ENCODE measurements at places on chromosomes 7 and 10. TPM values are rescaled to one million over a fixed set of nuclear protein-coding genes. Genes with fewer than 3 reads are reported as not detected.

GRCh38 chr10:3533296-3533695 lies 251.7 kb downstream of the KLF6 start:
- DNase-seq, result no peak

- no peak for DNase-seq
Measured at GRCh38 chr7:152571068-152571467, 104.9 kb downstream of the XRCC2 start.

- peak; percentile 61 for DNase-seq
Measured at GRCh38 chr7:100407285-100408180, 21.0 kb downstream of the ZCWPW1 start.

DNA sequence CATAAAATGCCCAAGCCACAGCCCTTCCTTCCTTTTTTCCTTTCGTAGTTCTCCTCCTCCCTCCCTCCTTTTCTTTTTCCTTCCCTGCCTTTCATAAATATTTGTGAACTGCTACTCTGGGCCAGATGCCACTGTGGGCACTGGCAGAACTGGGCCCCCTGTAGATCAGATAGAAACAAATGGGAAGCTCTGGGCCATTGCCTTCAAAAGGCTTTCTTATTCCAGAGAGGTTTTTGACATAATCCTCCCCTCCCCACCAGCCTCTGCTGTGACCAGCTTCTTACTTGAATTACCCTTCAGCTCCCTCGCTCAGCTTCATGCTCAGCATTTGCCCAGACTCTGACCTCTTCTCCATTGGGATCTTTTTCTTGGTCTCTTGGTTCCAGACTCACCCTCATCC lies 886.8 kb downstream of the LRMDA start:
- DNase-seq, result no peak

DNA sequence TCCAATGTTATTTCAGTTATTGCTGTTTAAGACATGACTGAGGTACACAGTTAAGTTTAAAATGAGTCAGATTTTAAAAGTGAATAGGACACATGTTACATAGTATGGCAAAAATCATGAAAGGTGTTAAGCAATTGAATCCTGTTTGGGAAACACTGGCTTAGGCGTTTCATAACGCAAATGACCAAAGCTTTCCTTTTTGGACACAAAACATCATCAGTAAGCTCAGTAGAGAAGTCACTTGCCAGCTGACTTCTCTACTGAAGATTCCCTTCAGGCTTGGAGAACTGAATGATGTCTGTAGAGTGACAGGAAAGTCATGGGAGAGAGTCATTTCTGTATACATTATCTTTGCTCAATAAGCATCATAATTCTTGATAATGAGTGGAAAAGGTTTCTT lies 64.4 kb upstream of the RSBN1L start:
- no peak for DNase-seq

- DNase-seq, result no peak
Measured at GRCh38 chr7:10211861-10212260, 761.8 kb upstream of the PHF14 start.

DNA sequence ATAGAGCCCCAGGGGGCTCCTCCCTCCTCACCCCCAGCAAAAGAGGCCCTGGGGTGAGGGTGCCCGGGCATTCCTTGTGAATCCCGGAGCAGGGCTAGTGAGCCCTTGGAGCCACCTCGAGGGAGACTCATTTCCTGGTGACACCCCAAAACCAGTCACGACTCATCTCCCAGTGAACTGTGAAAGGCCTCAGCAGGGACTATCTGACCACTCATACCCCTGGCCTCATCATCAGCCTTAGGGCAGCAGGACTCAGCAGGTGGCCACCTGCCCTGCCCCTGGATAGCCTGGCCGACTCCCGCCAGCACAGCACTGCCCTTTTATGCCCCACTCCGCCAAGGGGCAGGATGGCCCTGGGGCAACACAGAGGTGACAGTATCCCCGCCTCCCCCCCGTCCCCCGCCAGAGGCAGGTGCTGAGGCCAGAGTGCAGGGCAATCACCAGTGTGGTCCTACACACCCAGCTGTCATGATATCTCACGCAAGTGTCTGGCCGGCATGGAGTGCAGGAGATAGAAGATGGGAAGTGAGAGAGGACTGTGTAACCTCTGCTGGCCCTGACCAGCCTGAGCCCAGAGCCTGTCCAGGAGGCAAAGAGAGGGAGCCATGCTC lies 3.2 kb downstream of the SNCG start:
- DNase-seq, result no peak

DNA sequence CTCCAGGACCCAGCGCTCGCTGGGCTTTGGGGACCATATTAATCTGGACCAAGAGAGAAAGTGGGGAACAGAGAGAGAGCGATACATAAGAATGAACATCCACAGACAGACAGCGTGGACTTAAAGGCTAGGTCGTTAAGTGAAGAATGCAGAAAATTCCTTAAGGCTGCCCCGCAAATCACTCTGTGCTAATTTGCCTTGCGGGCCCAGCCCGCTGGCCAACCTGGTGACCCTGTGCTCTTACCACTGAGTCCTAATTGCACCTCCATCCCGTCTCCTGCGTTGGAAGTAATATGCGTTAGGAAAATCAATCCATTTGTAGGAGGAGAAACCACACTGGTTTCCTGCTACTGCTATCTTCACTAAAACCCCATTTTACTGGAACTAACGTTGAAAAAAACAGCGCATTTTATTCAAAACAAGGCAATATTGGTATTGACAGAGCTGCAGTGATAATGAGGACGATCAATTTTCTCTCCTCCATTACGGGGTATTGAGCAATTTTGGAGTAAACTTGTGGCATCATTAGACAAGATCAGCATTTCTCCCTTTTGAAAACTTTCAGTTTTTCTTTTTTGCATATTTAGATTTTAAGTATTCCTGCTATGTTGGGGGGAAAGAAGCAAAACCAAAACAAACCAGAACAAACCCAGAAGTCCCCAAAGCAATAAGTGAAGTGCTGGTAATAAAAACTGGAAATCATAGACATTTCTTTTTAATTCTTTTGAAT lies 85.2 kb downstream of the WDFY4 start:
- DNase-seq, result no peak

DNA sequence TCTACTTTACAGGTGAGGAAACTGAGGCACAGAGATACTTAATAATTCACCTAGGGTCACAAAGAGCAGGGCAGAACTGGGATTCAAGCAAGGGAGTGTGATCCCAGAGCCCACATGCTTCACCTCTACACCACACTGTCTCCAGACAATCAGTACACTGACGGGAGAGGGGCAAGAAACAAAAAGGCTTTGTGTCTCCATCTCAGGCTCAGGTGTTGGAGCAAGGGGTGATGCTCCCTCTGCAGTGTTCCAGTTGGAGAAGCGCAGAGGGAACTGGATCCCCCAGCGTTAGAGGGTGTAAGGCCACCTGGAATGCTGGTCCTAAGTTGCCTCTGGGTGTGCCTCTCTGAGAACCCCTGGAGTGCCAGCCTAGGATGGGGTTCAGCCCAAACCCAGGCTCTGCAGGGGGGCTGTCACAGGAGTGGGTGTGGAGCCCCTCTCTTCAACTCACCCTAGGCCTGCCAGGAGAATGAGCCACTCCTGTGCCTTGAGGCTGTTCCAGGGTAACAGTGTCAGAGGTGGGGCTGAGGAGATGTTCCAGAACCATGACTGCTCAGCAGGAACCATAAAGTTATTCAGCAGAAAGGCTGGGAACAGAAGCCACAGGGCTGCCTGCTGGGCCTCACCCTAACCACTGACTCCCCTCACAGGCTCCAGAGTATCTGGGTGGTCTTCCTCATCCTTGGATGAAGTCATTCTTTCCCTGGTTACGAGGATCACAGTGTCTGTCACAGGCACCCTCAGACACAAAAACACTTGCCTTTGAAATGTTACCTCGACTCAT lies 5.5 kb downstream of the RBP4 start:
- DNase-seq, result no peak

PSTK gene
- total RNA-seq, result 4.3 TPM

DNAH11 gene
- total RNA-seq, result 2.3 TPM

All from kidney (tissue), 22 donors.